ENCODE measurements at places on chromosomes 4 and X.
A peak's percentile ranks its signal among the peaks of the same experiment; 100 is the strongest.

GRCh38 chr4:129140521-129140920, 44.6 kb downstream of the C4orf33 start:
- DNase-seq: no peak

- DNase-seq: no peak
These were observed 98.2 kb downstream of the ANK2 start for GRCh38 chr4:113147498-113148111.

GRCh38 chrX:29488919-29489318, 726.4 kb upstream of the MAGEB2 start:
- DNase-seq: no peak

GRCh38 chr4:24251589-24251988, 332.8 kb downstream of the DHX15 start:
- no peak for DNase-seq

DNA sequence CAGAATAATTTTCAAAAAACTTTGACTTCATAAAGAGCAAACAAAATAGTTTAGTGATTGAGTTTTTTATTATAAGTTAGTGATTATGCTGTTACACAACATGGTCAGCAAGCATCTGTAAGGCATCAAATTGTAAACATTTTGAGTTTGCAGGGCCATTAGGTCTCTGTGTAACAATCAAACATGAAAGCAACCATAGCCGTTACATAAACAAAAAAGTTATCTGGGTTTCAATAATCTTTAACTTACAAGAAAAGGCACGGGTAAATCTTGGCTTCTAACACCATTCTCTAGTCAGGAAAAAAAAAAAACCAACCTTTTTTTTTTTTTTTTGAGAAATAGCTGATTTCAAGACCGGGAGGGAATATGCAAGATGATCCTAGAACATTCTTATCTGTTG, 1941.1 kb downstream of the PCDH7 start:
- no peak for DNase-seq

- no peak for DNase-seq
These were observed 37.8 kb downstream of the WWC2 start for GRCh38 chr4:183136855-183137254.

DNA sequence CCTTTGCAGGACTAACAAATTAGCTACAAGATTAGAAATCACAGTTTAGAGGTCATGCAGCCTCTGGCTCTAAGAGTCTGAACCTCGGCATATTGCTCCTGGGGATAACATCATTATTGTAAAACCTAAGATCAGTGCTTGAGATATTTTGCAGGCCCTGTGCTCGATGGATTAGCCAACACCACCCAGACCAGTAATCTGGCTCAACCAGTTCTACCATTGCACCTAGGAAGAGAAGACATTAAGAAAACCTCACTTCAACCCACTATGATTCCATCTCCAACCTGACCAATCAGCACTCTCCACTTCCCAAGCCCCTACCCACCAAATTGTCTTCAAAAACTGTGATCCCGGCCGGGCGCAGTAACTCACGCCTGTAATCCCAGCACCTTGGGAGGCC, 43.6 kb downstream of the WFS1 start:
- no peak for DNase-seq

- DNase-seq: no peak
These were observed 456.4 kb upstream of the HTR2C start for GRCh38 chrX:114127411-114128025.

- no peak for DNase-seq
These were observed 98.0 kb downstream of the AWAT2 start for GRCh38 chrX:69951753-69952152.

- no peak for DNase-seq
These were observed 2.8 kb upstream of the CPLX1 start for GRCh38 chr4:828641-829271.

DNA sequence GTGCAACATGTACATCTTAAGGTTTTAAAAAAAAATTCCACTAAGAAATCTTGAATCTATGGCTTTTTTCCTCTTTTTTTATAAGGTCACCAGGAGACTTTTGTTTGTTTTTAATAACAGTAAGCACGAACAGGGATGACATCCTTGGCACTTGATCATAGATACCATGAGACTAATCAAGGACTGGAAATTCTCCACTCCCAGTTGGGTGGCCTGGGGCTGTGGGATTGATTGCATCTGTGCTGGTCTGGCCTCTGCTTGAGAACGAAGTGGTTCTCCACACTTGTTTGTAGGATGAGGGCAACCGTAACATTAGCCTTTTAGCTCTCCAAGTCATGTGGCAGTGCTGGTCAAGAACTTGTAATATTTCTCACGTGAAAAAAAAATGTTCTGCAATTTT, 35.4 kb downstream of the SNX25 start:
- DNase-seq: no peak

DNA sequence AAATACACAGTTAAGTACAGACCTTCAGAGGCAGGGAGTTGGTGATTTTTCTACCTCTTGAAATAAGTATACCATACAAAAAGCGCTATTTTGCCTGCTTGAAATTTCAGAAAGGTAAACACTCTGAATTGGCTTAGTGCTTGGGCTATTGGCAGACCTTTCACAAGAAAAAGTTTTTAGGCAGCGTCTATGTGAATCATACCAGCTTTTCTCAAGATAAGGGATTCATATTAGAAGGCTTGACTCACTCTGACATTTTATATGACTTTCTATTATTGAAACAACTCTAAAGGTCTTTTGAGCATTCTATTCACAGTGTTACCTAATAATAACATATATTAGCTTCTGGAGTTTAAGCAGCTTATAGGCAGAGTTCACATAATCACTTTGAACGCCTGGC, 286.4 kb upstream of the FAT1 start:
- DNase-seq: no peak

- DNase-seq: no peak
These were observed 70.2 kb upstream of the NUDT6 start for GRCh38 chr4:122992641-122993040.

DNA sequence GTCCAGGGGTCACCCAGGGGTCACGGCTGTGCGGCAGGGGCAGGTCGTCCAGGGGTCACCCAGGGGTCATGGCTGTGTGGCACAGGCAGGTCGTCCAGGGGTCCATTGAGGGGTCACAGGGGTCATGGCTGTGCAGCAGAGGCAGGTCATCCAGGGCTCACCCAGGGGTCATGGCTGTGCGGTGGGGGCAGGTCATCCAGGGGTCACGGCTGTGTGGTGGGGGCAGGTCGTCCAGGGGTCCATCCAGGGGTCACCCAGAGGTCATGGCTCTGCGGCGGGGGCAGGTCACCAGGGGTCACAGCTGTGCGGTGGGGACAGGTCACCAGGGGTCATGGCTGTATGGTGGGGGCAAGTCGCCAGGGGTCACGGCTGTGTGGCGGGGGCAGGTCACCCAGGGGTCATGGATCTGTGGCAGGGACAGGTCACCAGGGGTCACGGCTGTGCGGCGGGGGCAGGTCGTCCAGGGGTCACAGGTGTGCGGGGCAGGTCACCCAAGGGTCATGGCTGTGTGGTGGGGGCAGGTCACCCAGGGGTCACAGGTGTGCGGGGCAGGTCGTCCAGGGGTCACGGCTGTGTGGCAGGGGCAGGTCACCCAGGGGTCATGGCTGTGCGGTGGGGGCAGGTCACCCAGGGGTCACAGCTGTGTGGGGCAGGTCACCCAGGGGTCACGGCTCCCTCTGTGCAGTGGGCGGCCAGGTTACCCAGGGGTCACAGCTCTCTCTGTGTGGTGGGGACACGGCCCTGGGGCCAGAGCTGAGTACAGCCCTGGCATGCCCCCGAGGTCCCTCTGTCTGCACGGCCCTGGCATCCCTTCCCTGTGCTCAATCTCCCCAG, 16.0 kb downstream of the ATP5ME start:
- DNase-seq: no peak

DNA sequence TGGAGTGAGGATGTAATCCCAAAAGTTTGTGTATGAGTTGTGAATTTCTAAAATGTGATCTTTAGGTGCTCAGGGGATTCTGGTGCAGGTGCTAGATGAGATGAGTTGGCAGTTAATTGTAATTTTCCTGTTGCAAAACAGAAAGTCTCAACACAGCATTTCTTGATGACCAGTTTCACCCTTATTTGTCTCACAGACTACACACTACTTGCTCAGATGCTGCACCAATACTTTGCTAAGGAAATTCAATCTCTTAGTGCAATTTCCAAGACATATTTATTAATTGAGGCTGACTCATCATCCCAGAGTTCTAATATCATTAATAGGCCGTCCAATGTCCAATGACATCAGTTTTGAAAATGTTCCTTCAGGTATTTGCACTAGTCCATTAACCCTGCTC, 159.2 kb upstream of the SFRP2 start:
- no peak for DNase-seq

DNA sequence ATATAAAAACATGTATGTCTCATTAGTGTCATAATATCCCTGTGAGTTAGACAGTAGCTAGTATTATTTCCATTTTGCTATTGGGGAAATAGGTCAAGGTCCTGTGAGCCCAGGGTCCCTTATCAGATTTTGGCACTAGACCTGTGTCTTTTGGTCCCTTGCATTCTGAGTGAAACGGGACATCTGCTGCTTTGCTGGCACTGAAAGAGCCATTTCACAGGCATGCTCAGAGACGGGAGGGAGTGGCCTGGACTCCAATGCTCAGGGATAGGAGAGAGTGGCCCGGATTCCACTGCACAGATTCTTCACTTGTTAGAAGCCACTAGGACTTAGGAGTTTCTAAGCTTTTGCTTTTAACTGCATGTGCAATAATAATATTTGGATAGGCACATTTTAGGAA, 177.2 kb downstream of the TSPAN5 start:
- no peak for DNase-seq

DNA sequence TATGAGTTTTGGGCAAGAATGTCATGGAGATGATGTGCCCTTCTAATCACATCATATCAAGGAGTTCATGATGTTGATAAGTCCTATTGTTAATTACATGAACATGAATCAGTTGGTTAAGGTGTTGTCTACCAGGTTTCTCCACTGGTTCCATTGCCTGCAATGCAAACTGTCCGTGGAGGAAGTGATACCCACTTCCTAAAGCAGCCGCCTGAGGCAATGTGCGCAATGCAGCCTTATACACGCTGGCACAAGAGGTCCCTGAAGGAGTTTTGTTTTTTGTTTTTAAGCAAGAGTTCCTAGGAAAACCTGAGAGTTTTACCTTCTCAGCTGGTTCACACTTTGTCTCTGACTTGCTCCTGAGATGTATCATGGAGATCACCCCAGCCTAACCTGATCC, 5.9 kb upstream of the GPKOW start:
- DNase-seq: no peak

- no peak for DNase-seq
These were observed 603.9 kb downstream of the INPP4B start for GRCh38 chr4:142242156-142242555.

GRCh38 chrX:123263270-123263669, 79.2 kb downstream of the GRIA3 start:
- DNase-seq: peak; percentile 65

DNA sequence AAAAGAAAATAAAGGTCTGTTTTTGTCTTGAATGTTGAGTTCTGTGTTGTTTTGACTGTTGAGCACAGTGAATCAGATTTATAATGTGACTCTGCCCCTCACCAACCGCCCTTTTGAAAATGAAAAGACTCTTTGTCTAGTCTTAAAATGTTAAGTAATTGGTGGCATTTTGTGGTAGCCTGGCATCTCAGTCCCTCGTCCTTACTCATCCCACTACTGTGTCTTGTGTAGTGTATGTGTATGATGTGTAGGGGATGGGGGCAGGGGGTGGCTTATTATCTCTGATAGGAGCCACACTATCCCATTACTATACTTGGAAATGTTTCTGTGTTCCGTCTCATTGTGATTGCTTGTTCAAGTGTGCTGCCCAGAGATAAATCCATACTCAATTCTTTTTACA, 12.2 kb downstream of the KLHL34 start:
- DNase-seq: no peak

GRCh38 chrX:133970076-133970475, 15.3 kb downstream of the GPC3 start:
- no peak for DNase-seq

- DNase-seq: no peak
These were observed 28.3 kb downstream of the CHRNA9 start for GRCh38 chr4:40363382-40363920.

DNA sequence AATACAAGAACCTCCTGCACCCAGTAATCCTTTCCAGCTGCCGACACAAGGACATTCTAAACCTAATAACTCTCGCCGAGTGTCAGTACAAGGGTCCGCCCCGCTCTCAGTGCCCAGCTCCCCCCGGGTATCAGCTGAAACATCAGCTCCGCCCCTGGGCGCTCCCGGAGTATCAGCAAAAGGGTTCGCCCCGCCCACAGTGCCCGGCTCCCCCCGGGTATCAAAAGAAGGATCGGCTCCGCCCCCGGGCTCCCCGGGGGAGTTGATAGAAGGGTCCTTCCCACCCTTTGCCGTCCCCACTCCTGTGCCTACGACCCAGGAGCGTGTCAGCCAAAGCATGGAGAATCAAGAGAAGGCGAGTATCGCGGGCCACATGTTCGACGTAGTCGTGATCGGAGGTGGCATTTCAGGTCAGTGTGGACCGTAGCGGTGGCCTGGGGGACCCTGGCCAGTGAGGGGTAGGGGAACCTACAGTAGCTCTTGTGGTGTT, at the start of gene MAOA:
MAOA (plus strand) TSS at position 295 of the 490 bp plus-strand sequence; CDS start at position 338, 43 bp downstream.
- DNase-seq: peak; percentile 38

GRCh38 chrX:3712051-3712869, 1.2 kb downstream of the PRKX start:
- DNase-seq: peak; percentile 32

DNA sequence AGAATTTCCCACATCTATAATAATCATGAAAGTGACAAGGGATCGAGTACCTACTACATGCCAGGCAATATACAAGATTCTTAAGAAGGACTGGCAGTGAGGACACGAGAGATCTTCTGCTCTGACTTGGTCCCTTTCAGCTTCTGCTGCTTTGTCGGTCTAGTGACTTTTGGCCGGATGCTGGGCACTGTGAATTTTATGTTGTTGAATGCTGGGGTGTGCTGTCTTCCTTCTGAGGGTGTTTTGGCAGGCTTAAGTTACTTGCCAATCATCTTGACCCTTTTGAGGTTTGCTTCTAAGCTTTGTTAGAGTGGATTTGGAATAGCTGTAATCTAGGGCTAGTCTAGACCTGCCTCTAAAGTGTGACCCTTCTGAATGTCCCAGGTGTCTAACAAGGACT, 23.5 kb downstream of the NAT8L start:
- DNase-seq: no peak

- DNase-seq: peak; percentile 70
These were observed 504 bp upstream of the PDLIM3 start for GRCh38 chr4:185535612-185536410.

DNA sequence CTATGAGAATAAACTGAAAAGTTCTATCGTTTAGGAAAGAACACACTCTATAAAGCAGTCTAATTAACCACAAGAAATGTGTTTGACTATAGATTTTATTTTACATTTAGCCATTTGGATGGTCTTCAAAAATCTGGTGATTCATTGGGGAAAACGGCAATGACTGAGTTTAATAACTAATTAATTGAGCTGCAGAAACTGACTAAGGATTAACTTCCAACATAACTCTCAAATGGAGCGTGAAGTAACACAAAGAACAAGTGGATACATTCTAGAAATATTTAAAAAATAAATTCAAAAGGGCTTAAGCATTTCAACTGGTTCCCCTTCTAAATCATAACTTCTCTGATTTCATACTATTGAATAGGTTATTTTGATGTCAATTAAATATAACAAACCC, 1582.4 kb downstream of the PCDH18 start:
- no peak for DNase-seq

GRCh38 chr4:36327400-36327799, 46.0 kb downstream of the DTHD1 start:
- no peak for DNase-seq
